ENCODE measurements at places on chromosomes 7 and 10.

DNA sequence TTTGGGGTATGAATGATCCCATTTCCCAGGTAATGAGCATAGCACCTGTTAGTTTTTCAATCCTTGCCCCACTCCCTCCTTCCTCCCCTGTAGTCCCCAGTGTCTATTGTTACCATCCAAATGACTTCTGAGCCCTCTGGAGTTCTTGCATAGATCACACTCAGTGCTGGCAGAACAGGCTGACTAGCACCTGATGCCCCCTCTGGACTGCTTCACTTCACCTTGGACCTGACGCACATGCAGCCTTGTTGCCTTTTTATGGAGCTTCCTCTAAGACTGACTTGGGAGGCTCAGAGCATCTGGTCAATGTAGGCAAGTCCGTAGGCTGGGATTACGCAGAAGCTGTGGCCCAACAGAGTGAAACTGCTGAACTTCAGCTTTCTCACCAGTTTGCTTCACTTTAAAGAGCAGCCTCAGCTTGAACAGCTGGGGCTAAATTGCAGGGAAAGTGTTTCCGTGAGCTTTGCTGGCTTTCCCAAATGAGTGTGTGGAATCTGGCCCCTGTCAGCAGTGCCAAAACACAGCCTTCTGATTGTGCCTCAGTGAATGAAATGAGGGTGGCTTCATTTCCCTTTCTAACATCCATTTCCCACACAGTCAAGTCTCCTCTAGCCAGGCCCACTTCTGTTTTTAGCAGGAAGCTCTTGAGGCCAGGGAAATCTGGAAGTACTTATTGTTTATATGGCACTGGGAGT lies 48.5 kb downstream of the NXPH1 start:
- DNase-seq, result no peak

- DNase-seq, result peak; percentile 73
Measured at GRCh38 chr10:5890452-5890915, 441 bp downstream of the FBH1 start.

GRCh38 chr10:60801522-60801921 lies 23.2 kb downstream of the CDK1 start:
- no peak for DNase-seq

- DNase-seq, result no peak
Measured at GRCh38 chr10:62175251-62175650, 93.4 kb downstream of the RTKN2 start.

DNA sequence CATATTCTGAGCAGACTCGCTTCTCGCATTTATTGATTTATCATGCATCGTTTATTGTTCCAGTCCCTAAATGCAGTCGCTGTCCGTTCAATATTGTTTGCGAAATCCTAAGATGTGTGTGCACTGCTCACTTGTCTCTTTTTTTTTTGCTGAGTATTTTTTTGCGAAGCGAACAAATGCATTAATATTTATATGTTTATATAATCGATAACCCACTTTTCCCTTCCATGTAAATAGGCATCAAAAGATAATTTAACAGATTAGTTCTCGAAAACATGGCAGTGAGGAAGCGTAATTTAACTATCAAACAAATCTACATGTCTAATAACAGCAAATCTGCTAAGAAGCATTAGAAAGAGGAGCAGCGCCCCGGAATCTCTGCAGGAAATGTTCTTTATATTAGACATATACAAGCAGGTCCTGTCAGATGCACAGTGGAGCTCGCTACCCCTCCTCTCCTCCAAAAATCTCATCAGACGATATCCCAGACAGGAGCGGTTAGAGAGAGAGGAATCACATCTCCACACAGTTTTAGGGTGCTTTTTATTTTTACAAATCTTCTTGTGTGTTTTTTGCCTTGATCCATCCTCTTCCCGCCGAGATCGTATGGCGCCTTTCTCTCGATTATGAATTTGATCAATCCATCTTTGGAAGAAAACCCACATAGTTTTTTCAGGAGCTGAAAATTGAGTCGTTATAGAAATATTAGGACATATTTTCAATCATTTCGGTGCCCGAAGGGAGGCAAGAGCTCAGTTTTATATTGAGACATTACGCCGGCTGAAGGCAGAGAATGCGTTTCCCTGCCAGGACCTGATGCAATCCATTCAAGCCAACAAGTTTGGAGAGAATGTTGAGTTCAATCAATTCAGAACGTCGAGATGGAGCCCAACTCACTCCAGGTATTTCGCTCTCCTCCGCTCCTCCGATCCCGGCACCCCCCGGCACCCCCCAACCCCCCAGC lies at the start of gene ARID5B:
Gene ARID5B, plus strand, starts transcription at position 871 of the 964 bp plus-strand sequence. Its CDS starts 11 bp downstream, at position 882.
- peak; percentile 80 for DNase-seq

GRCh38 chr10:116178086-116178605 lies 94.9 kb downstream of the GFRA1 start:
- DNase-seq, result no peak

- no peak for DNase-seq
Measured at GRCh38 chr7:47884675-47885074, 63.6 kb downstream of the PKD1L1 start.

DNA sequence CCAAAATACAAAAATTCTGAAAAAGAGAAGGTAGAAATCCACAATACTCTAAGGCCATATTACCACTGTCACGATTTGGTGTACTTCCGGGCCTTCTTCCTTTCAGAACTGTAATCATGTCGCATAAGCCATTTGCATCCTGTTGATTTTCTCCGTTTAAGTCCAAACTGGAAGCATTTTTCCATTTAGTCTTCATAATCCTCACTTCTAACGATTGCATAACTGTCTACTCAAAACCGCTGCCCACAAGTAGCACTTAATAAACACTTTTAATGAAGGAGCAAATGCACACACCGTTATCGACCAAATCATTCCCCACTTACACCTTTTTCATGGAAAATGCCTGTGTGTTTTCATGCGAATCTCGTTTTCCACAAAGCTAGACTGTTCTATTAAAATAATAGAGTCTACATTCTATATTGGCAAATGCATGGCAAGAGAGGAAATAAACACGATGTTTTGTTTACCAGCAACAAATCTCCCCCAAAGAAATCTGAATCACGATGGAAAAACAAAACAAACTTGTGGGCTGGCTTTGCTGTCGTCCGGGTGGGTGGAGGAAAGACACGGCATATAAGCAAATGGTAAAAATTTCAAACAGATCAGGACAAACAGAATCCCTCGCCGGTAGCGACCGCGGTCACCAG lies 1.0 kb downstream of the ATE1 start:
- no peak for DNase-seq

DNA sequence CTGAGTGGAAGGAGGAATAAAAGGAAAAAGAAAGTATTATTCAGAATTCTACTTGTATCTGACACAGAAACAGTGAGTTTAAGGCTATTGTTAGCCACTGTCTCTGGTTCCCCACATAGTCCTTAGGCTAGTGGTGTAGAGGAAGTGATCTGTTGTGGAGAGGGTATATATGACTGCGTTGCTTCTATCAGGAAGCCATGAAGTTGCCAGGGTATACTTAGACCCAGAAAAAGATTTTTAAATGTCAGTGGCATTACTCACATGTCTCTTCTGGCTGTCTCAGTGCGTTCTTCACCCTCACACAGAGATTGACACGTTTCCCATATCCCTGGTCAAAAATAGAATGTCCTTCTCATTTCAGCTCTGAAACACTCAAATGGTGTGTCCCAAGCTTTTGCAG lies 72.7 kb downstream of the SEM1 start:
- no peak for DNase-seq

DNA sequence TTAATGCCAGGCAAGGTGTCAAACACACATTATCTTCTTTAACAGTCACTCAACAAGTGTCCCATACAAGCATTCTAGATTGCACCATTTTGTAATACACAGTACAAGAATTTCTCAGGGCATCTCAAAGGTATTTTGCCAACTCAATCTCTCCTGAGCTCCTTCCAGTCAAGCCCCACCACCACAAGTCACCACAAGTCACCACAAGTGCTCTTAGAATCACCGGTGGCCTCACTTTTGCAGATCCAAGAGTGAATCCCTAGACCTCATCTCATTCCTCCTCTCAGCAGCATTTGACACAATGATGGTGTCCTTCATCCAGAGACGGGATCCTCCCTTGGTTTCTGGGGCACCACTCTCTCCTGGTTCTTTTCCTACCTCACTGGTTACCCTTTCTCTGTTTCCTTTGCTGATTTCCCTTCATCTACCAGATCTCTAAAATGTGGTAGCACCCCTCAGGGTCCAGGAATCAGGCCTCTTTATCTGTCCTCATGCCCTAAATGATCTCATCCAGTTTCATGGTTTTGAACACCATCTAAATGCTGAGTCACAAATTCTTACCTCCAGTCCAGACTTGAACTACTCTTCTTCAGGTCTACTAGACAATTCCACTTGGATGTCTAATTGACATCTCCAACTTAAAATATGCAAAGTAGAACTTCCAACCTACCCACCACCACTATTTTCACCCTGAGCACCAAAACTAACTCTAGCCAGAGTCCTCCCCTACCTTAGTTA lies 26.9 kb downstream of the VPS41 start:
- no peak for DNase-seq

GRCh38 chr10:31004611-31005193 lies 27.0 kb downstream of the ZNF438 start:
- DNase-seq, result no peak

DNA sequence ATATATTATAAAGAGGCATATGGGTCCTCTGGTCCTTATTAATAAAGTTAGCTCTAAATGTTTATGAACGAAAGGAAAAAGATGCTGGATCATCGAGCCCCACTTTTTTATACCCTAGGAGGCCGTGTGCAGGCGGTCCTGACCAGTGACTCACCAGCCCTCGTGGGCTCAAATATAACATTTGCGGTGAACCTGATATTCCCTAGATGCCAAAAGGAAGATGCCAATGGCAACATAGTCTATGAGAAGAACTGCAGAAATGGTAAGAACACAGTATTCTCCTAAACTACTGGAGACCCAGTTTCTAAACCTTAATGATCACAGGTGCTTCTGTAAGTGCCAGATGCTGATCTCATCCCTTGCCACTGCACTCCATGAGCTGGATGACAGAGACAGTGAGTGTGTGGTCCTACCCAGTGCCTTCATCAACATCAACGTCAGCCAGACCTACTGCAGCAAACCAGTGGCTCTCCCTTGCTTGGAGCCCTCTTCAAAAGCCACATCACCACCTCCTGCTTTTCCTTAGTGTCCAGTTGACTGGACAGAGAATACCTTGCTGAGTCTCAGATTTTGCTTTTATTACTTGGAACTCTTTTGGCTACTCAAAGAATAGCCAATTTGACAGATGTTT lies 7.6 kb downstream of the GPNMB start:
- DNase-seq, result no peak

- DNase-seq, result no peak
Measured at GRCh38 chr10:133225707-133226191, 4.3 kb upstream of the UTF1 start.

DNA sequence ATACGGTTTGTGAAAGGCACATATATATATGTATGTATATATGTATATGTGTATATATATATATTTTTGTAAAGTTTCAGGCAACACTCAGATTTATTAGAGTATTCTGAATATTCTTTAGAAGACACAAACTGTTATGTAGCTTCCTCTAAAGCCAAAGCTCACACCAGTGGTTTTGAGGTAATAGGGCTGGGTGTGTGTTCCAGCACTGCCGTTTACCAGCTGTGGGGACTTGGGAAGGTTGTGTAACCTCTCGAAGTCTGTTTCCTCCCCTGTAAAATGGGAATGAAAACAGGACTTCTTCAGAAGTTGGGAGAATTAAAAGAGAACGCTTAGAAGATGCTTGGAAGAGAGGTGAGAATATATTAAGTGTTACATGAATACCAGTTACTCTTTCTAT lies 94.8 kb downstream of the PRPF18 start:
- DNase-seq, result peak; percentile 3

DNA sequence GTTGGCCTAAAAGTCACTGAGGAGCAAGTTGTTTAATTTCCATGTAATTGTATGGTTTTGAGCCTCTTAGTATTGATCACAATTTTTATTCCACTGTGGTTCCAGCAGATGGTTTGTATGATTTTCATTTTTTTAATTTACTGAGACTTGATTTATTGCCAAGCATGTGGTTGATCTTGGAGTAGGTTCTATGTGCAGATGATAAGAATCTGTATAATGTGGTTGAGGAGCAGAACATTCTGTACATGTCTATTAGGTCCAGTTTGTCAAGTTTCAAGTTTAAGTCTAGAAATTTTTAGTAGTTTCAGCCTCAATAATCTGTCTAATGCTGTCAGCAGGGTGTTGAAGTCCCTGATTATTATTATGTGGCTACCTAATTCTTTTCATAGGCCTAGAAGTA lies 22.7 kb upstream of the ZWINT start:
- no peak for DNase-seq

DNA sequence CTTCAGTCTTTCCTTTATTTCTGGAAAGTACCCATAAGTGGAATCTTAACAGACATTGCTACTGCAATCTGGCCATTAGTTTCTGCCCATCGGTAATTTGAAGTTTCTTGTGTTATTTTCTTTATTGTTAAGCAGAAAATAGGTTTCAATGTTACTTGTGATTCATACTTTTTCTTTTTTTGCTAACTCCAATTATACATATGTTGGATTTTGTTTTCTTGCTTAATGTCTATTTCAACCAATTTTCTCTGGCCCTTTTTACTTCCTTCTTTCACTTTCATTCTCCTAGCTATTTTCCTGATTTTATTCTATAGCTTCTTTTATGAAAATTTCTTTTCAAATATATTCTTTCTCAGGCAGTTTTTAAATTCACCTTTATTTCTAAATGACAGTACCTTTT lies 457.4 kb downstream of the TCERG1L start:
- DNase-seq, result no peak

GRCh38 chr7:50397320-50397970 lies 52.7 kb downstream of the FIGNL1 start:
- DNase-seq, result no peak

GRCh38 chr7:117666031-117666430 lies 186.2 kb downstream of the CFTR start:
- DNase-seq, result no peak

- no peak for DNase-seq
Measured at GRCh38 chr7:81499262-81500116, 270.4 kb downstream of the HGF start.

GRCh38 chr7:67696878-67697277 lies 700.2 kb downstream of the TYW1 start:
- DNase-seq, result no peak

DNA sequence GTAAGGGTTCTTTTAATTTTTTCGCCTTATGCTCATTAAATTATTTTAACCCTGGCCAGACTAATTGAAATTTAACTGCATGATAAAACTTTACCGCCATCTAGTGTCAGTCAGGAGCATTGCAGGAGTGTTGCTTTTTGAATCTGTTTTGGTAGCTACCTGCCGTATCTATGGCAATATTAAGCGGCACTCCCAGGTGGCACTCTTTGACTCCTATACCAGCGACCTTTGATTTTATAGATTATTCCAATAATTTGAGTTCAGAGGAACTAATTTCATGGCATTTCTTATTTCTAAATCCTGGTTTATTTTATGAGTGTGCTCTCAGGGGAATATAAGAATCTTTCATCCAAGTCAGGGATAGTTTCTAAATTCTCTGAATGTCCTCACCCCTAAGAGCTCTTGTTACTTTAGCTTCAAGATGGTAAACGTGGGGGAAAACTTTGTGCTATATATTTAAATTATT lies 198.9 kb downstream of the REEP3 start:
- peak; percentile 69 for DNase-seq

GRCh38 chr7:122691569-122692235 lies 7.2 kb downstream of the RNF133 start:
- DNase-seq, result no peak
